ENCODE measurements at places on chromosomes 5 and 9.

DNA sequence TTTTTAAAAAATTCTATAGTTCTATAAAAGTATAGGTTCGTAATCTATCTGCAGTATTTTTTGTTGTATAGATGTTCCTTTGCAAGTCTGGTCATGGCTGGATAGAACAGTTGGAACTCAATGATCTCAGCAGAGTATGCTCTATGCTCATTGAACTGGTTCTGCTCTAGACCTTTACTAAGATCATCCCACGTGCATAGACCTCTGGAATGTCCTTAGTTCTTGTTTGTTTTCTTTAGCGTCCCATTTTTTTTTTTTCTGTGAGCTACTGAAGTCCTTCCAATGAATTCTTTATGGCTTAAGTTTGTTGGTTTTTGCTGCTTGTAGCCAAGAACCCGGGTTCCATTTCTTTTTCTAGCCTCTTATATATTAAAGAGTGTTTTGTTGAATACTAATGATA lies 3.5 kb downstream of the TMEM38B start:
- no peak for DNase-seq

DNA sequence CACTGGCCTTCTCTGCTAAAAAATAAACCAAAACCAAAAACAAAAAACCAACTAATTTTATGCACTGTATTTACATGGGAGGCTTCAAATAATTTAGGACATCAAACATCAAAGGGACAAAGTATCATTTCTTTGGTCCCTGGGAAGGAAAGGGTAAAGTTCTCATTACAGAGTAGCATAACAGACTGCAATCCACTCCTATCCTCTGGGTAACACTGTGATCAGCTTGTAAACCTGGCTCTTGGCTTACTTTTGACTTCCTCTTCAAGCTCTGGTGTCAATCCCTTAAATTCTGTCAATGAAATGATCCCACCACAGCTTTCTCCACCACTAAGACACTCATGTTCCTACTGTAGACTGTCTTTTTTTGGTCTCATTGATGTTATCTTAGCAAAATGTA lies 69.8 kb upstream of the VCAN start:
- DNase-seq = no peak

DNA sequence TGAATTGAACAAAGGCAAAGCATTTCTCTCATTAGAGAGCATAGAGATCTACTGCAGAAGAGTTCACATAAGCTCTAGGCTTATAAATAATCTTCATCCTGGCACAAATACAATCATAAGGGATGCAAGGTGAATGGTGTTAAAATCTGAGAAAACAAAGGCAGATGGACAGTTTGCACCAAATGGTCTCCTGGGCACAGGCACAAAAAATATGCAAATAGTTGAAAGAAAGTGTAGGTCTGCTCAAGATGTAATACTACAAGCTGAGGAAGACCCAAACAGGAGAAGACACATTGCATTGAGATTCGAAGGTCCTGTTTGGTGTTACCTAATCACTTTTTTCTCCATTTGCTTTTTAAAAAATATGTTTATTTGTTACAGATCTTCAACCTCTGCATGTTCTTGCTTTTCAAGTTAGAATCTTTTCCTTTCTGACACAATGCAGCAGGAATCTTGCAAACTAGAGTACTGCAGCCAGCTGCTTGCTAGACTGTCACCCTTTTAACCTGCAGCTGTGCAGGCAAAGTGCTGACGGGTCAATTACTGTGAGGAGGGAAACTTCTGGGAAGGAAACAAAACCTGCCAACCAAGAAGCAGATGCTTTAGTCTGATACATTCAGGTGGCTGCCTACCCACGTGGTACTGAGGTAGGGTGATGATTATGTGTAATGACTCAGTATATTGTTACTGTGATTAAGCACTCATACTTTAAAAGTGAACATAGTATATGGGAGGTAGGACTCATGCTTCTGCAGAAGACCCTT lies 1048.6 kb upstream of the SEMA6A start:
- peak; percentile 16 for DNase-seq

GRCh38 chr9:92634712-92635605 lies 35.0 kb downstream of the IPPK start:
- peak; percentile 52 for DNase-seq

All from pons (tissue), 1 donor.